IPS DF 19.7 (cell line): ENCODE measurements at places on chromosomes 2 and 18.

GRCh38 chr2:188524519-188525113 lies 232.9 kb downstream of the GULP1 start:
- no peak for DNase-seq

GRCh38 chr2:8545695-8546611 lies 135.9 kb upstream of the ID2 start:
- DNase-seq = no peak

GRCh38 chr2:120949957-120950590 lies 214.4 kb downstream of the GLI2 start:
- no peak for DNase-seq

DNA sequence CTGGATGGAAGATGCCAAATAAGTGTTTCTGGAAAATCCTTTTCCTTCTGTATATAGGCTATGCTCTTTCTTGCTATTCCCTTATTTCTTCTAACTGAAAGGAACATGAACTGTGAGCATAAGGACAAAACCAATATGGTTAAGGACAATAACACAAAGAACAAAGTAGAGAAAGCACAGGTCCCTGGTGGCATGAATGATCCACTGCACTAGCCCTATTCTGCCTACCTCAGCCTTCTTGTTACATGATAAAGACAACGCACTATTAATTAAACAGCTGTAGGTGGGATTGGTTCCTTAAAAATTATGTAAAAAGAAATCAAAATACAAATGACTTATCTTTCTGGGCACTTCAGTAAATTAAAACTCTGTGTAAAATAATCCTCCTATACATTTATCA lies 1.9 kb upstream of the WDR75 start:
- no peak for DNase-seq

DNA sequence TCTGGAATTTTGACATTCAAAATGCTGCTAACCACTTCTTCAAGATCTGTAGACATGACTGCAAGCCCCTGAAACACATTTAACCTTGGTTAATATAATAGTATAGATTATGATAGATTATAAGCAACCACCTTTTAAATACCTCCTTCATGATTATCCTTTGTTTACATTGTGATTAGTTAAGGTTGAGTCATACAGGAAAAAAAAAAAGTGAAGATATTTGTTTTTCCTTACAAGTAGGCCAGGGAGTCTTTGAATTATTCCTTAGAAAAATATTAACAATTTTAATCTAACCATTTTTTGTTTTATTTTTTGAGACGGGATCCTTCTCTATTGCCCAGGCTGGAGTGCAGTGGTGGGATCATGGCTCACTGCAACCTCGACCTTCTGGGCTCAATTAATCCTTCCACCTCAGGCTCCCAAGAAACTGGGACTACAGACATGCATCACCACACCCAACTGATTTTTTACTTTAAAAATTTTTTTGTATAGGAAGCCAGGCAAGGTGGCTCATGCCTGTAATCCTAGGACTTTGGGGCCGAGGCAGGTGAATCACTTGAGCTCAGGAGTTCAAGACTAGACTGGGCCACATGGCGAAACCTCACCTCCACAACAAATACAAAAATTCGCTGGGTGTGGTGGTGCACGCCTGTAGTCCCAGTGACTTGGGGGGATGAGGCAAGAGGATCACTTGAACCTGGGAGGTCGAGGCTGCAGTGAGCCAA lies 99.4 kb downstream of the SLC39A10 start:
- no peak for DNase-seq
